ENCODE measurements at places on chromosomes 2 and 18.

GRCh38 chr2:197010200-197011020 lies 83.9 kb upstream of the PGAP1 start:
- DNase-seq = no peak

DNA sequence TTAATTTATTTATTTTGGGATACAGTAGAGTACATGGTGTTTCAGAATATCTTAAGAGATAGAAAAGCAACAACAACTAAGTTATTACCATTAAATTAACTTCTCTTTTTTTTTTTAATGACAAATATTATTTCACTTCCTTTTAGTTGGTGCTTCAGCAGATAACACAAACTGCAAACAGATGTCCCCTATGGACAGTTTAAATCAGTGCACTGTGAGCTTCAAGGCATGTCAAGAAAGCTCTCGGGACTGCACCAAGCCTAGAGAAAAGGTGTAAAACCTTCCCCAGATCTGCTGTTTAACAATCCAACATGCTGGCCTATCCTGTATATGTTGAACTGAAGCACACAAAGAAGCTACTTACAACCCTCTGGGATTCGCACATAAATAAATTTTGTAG lies 122.7 kb downstream of the TCF4 start:
- no peak for DNase-seq

- no peak for DNase-seq
Measured at GRCh38 chr2:181812106-181812743, 79.3 kb upstream of the ITPRID2 start.

- DNase-seq = no peak
Measured at GRCh38 chr18:70146174-70146573, 59.3 kb downstream of the RTTN start.
